Left colon (tissue), 2 donors: ENCODE measurements at places on chromosomes 13 and 19. TPM values are rescaled to one million over a fixed set of nuclear protein-coding genes. Genes with fewer than 3 reads are reported as not detected.

DNA sequence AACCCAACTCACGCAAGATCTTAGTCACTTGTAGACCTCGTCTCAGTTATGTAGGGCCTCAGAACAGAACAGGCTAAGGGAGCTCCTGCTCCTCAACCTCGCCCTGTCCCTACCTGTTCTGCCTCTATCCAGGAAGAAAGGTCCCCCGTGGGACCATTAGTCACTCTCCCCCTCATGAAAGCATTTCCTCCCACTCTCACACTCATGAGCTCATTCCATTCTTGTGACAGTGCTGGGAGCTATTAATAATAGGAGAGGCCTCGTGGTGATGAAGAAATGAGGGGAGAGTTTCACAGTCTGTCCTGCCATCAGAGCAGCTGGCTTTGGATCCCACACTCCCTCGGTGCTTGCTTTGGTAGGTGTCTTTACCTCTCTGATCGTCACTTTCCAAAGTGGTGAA lies 10.2 kb downstream of the PPP2R1A start:
- no peak for DNase-seq

- DNase-seq, result no peak
Measured at GRCh38 chr13:36356058-36356457, 9.9 kb upstream of the SPART start.

GRCh38 chr13:98368019-98368418 lies 190.9 kb upstream of the RNF113B start:
- no peak for DNase-seq

ZNF85 gene
- total RNA-seq, result 2.5 TPM

DNA sequence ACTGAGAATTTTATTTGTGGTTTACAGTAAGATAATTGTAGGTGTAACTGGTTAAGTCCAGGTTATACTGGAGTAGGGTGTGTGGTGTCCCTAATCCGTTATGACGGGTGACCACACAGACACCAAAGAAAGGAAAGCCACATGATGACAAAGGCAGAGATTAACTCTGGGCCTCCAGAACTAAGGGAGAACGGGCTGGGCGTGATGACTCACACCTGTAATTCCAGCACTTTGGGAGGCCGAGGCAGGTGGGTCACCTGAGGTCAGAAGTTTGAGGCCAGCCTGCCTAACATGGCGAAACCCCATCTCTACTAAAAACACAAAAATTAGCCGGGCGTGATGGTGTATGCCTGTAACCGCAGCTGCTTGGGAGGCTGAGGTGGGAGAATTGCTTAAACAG lies 10.2 kb upstream of the FUT2 start:
- no peak for DNase-seq

TMEM255B gene
- total RNA-seq, result 1.9 TPM
